Stimulated activated CD8-positive, alpha-beta memory T cell treated with anti-CD3 and anti-CD28 coated beads, Interleukin-2, amount 100 ng/mL, for 1 hour (primary cell): ENCODE measurements at places on chromosomes 5 and 9.

- DNase-seq = no peak
Measured at GRCh38 chr5:96582343-96582742, 79.8 kb upstream of the CAST start.

DNA sequence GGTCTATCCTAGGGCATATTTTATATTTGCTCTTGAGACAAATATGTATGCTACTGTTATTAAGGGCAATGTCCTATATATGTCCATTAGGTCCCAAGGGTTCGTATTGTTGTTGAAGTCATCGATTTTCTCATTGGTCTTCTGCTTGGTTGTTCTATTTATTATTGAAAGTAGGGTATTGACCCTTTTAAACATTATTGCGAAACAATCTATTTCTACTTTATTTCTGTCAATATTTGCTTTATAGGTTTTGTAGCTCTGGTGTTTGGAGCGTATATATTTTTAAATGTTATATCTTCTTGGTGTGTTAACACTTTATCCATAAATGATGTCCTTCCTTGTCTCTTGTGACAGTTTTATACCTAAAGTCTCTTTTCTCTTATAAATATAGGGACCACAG is 16.2 kb upstream of the DIRAS2 start:
- DNase-seq = no peak

DNA sequence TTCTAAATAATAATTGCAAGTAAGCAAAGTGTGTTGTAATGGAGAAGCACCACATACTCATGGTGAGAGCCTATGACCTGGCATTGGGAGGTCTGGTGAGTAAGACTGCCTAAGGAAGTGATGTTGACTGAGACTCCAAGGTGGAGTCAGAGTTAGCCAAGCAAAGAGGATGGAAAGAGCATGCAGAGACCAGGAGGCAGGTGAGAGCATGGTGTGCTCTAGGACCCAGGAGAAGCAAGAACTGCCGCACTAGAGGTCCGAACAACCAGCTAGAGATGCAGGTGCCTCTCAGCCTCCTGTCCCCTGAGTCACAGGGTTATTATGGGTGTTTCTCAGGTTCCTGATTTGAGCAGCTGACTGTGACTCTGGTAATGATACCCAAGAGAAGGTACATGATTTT is 27.3 kb downstream of the ANP32B start:
- no peak for DNase-seq

GRCh38 chr5:55699041-55699688 is 13.0 kb downstream of the SLC38A9 start:
- no peak for DNase-seq

- DNase-seq = no peak
Measured at GRCh38 chr5:305459-305858, 16.1 kb upstream of the AHRR start.

GRCh38 chr5:52693280-52693679 is 94.4 kb upstream of the ITGA1 start:
- DNase-seq = no peak

- DNase-seq = no peak
Measured at GRCh38 chr5:126106029-126106428, 317.2 kb upstream of the GRAMD2B start.

GRCh38 chr5:59169768-59170150 is 586.9 kb downstream of the RAB3C start:
- DNase-seq = no peak

DNA sequence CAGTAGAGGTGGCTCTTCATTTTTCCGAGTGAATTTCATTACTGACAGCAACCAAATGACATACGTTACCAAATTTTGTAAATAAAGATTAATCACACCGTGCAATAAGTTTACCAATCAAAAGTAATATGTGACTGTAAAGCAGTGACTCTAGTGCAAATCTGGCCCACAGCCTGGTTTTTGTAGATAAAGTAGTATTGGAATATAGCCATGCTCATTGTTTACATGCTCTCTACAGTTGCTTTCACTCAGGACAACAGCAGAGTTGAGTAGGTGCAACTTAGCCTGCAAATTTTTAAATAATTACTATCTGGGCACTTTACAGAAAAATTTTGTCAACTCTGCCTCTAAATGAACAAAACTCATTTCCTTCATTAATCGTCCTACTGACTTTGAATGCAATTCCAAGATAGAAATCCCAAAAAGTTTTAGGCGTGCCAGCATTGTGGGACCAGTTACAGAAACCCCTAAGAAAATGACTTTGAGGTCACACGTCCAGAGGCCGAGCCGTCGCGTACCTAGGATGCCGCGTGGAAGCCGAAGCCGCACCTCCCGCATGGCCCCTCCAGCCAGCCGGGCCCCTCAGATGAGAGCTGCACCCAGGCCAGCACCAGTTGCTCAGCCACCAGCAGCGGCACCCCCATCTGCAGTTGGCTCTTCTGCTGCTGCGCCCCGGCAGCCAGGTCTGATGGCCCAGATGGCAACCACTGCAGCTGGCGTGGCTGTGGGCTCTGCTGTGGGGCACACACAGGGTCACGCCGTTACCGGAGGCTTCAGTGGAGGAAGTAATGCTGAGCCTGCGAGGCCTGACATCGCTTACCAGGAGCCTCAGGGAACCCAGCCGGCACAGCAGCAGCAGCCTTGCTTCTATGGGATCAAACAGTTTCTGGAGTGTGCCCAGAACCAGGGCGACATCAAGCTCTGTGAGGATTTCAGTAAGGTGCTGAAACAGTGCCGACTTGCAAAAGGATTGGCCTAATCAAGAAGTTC is 180.7 kb upstream of the TLE4 start:
- no peak for DNase-seq

GRCh38 chr5:128920345-128921215 is 44.7 kb upstream of the SLC27A6 start:
- no peak for DNase-seq

GRCh38 chr5:147538236-147538635 is 28.4 kb upstream of the DPYSL3 start:
- DNase-seq = no peak

GRCh38 chr9:102631559-102631958 is 363.6 kb upstream of the CYLC2 start:
- no peak for DNase-seq

GRCh38 chr9:88923092-88923491 is 68.2 kb upstream of the S1PR3 start:
- DNase-seq = no peak

- DNase-seq = no peak
Measured at GRCh38 chr5:73899055-73899454, 273.1 kb downstream of the ARHGEF28 start.

GRCh38 chr9:68721666-68722330 is 16.8 kb downstream of the PIP5K1B start:
- no peak for DNase-seq

DNA sequence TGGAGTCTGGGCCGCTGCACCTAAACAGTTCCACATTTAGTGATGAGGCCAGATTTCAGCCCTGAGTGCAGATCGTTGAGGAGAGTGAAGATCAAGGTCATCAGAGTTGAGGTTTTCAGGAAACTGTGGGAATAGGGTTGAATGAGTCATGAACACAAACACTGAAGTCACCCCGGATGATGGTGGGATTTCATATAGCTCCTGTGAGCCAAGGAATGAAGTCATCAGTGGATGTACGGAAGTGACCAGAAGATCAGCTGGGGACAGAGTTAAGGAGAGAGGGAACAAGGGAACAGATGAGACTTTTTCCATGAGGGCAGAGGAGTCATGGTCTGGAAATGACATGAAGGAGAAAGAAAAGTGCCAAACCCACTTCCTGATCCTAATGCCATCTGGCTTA is 36.5 kb downstream of the PALM2AKAP2 start:
- DNase-seq = no peak

DNA sequence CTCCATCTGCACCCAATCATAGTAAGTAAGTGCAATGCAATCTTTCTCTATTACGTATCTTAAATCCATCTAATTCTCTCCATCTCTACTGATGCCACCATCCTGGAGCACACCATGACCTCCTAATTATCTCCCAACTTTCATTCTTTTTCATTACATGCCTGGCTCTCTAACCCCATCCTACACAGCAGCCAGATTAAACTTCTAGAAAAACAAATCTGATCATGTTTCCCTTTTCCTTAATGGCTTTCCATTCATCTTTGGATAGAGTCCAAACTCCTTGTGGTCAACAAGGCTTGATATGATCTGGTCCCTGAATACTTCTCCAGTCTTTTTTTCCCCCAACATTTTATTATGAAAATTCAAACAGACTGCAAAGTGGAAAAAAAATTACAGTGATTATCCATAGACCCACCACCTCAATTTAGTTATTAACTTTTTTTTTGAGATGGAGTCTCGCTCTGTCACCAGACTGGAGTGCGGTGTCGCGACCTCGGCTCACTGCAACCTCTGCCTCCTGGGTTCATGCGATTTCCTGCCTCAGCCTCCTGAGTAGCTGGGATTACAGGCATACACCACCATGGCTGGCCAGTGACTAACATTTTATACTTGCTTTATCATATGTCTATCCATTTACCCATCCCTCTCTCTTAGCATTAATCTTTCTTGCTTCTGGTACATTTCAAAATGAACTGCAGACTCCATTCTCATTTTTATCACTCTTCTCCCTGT is 5.2 kb downstream of the PPP2R2B start:
- no peak for DNase-seq

GRCh38 chr5:9529041-9529480 is 16.8 kb downstream of the SEMA5A start:
- no peak for DNase-seq
